ENCODE measurements at places on chromosomes 7 and 10.

GRCh38 chr7:98995111-98995510 lies 116.8 kb downstream of the TRRAP start:
- DNase-seq = no peak

DNA sequence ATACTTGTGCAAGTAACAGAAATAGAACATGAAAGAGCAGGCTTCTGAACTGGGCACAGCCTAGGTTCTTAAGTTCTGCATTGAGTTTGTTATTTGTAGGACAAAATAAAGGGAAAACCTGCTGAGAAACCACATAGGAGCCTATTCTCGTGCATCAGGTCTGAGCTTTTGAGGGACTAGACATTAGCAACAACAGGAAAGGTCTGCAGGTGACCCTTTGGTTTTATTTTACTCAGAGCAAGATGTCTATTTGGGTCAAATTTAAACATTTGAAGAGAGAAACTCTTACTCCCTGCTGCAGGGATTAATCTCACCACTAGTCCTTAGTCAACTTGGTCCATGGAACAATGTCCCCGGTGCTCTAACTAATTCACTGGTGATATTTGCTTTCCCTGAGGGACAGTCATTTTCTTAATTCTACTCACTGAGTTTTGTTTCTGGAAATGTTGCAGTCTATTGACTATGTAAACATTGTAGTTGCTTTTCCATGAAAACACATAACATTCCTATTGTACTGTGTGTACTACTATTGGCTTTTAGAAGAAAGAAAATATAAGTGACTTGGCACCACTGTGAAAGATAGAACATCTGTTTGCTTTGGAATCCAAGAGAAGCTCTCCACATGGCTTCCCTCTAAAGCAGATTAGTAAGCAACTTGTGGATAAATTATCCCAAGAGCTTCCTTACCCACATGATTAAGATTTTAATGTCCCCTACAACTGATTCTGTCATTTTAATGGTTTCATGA lies 108.2 kb downstream of the CHRM2 start:
- DNase-seq = no peak

DNA sequence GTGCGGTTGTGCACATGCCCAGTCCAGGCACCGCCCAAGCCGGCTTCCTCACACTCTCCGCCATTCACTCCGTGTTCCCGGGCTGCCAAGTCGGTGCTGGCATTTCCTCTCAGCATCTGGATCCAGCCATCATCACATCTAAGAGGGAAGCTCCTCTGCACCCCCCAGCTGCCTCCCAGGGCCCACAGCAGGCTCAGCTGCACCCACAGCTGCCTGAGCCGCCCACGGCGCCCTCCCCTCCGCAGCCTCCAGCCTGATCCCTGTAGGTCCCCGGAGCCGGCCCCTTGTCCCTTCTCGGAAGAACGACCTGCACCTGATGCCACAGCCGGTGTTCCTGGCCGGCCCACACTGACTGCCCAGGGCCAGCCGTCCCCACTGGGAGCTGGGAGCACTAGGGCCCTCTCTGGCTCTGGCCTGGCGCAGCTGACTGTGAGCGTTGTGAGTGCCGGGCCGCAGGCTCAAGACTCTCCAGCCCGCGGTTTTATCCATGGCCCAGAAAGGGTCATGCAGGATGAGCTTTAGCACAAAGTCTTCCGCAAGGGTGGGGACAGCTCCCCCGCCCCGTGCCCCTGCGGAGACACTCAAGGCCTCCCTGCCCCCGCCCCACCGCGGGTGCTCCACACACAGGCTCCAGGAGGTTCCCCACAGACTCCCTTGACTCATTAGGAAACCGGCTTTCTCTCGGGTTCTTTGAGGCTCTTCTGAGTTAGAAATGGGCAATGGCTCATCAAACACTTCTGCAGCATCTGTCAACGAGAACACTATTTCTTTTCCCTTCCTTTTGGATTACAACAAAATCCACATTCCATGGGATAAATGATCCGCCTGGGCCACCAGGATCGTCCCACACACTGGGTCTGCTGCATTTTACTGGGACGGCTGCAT lies 31.2 kb downstream of the CFAP46 start:
- no peak for DNase-seq

GRCh38 chr7:80255656-80256055 lies 121.0 kb downstream of the GNAI1 start:
- DNase-seq = no peak

GRCh38 chr10:110212119-110213006 lies 5.0 kb downstream of the MXI1 start:
- DNase-seq = no peak

DNA sequence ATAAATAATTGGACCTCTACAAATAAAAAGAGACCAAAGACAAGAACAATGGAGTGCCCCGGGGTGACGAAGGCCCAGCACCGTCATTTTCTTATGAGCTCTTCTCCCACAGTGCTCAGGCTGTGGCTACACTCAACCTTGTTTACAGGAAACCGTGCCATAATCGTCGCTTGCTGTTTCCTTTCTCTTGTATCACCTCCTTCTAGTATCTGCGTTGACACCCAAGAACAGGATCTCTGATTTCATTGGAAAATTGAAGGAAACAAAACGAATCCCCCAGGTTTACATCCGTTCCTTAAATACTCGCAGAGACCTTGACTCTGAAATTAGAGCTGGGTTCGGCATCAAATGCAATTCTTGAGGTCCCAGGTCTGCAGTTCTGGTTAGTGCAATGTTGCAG lies 1.7 kb upstream of the IGFBP3 start:
- DNase-seq = no peak

GRCh38 chr7:132328047-132328620 lies 248.1 kb downstream of the PLXNA4 start:
- no peak for DNase-seq

DNA sequence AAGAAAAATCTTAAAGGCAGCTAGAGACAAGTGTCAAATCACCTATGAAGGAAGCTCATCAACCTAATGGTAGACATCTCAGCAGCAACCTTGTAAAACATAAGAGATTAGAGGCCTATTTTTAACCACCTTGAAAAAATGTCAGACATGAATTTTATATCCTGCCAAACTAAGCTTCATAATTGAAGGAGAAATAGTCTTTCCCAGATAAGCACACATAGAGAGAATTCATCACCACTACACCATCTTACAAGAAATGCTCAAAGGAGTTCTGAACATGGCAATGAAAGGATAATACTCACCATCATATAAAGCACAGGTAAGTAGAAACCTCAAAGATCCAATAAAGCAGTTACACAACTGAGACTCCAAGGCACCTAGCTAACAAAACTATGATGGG lies 156.5 kb downstream of the ZEB1 start:
- DNase-seq = no peak

- no peak for DNase-seq
These were observed 14.4 kb downstream of the SCIN start for GRCh38 chr7:12584930-12585329.

DNA sequence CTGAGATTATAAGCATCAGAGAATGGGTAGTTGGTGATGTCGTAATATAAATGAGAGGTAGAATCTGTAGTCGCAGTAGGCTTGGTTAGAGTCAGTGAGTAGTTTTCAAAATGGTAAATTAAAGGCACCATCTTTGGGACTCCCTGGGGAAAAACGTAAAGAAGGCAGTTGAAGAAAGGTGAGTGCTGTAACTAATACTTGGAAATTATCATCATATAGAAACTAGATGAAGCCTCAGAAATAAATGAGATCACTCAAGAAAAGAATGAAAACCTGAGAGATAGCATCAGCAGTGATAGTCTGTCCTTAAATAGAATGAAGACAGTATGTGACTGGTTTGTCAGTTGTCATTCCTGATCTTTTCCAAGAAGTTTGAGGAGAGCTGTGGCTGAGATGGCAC lies 23.8 kb downstream of the PALS2 start:
- no peak for DNase-seq

DNA sequence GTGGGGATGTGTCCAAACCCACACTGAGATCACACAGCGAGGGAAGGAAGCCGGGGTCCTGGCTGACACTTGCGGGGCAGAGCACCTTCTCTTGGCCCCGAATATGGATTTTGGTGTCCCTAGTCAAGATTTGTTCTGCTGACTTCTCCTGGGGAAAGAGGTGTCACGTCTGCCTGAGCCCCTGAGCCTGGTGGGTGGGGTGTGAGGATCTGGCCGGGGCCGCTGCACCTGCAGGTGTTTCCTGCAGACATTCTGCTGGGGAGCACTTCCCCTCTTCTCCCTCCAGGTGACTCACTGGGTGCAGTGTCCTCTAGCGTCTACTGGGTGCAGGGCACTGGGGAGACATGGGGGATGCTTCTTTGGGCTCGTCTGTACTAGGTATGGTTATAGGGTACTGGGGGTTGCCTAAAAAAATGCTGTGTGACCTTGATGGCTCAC lies 99.2 kb downstream of the GRK5 start:
- DNase-seq = no peak

- no peak for DNase-seq
These were observed 14.4 kb downstream of the AIFM2 start for GRCh38 chr10:70118196-70118595.

DNA sequence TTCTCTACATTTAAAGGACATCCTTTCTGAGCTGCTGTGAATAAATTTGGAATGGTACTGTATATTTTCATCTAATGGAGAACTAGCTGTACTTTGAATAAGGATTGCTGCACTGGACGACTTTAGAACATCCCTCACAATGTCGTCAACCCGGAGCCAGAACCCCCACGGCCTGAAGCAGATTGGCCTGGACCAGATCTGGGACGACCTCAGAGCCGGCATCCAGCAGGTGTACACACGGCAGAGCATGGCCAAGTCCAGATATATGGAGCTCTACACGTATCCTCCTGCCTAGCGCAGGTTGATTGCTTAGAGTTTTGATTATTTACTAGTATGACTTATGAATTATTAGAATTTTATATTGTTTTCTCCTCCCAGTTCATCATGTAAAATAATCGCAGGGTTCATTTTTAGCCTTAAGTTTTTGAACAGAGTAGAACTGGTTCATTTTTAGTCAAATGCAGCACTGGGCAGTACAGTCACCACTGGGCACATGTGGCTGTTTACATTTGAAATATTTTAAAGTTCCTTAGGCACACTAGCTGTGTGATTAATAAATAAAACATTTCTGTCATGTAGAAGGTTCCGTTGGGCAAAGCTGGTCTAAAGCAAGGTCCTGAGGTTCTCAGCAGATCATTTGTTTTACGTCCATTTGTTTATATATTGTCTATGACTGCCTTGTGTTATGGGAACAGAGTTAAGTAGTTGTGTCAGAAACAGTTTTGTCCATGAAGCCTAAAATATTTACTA lies 31.5 kb downstream of the CUL1 start:
- DNase-seq = peak; percentile 66

DNA sequence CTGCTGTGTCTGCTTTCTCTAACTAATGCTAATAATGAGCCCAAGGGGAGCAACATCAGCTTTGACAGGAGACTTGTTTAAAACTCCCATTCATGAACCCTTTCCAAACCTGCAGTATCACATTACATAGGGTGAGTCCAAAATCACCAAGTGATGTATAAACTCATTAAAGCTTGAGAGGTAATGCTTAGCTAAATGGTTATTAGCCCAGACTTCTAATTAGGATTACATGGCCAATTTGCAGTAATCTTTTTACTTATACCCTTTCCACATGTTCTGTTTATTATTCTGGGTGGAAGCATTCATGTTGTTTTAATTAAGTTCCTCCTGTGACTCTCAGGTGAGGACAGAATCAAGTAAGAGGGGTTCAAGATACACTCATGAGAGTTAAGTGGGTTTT lies 17.5 kb downstream of the ZNF138 start:
- DNase-seq = no peak

- DNase-seq = no peak
These were observed 527.1 kb downstream of the GFRA1 start for GRCh38 chr10:115745943-115746342.

- DNase-seq = no peak
These were observed 13.4 kb downstream of the SHH start for GRCh38 chr7:155798673-155799439.

DNA sequence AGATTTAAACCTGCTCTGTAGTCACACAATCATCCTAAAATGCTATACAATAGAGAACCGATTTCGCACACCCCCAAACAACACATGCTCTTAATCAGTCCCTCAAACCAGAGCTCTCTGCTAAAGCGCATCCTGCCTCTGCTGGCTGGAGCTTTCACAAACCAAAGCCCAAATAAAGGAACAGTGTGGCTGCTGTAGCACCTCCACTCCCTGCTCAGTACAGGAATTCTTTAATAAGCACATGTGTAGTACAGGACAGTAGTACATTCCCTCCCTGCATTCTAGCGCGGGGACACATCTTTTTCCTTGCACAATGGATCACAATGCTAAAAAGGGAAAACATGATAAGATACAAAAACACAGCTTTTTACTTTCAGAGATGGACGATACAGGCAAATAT lies 684.6 kb downstream of the MAGI2 start:
- DNase-seq = peak; percentile 9

DNA sequence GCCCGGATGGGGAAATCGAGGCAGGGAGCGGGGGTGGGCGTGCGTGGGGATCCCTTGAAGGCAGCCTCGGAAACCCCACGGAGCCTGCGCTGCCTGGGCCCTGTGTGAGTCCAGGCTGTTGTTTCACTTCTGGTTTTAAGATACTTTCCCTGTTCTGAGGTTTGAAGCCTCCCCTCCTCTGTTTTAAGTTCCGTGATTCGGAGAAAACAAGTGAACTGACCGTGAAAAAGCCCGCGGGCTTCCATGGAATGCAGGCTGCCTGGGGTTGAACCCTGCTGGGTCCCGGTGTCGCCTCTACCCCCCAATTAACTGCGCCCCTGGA lies 401 bp downstream of the LRRC27 start:
- no peak for DNase-seq

DNA sequence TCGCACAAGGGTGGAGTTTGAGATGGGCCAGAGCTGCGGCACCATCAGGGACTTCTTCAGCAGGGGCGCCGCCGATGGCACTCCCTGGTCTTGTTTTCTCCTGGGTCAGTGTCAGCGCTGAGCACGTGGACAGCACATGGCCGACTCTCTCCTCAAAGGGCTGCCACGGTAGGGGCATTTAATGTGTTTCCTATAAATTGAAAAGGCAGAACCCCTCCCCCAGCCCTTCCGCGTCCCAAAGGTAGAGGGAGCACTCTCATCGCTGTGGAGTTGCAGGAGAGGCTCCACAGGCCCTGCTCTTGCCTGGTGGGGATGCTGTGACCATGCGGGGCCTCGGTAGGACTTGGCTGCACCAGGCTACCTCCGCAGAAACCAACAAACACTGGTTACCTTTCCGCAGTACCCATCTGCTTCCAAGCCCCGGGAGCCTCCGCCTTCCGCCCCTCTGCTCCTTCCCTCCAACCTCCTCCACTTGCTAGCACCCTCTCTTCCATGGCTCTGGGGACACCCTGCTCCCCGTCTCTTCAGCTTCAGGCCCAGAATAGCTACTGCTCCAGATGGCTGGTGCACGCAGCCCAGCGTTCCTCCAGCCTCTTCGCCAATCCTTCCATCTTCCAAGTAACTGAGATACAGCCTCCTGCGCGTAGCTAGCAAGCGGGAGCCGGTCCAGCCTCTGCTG lies 166.3 kb upstream of the ADCY1 start:
- DNase-seq = no peak

GRCh38 chr10:137031-137430 lies 1.8 kb downstream of the ZMYND11 start:
- DNase-seq = no peak

GRCh38 chr10:28331066-28331465 lies 28.2 kb upstream of the MPP7 start:
- no peak for DNase-seq

- no peak for DNase-seq
These were observed 104.4 kb upstream of the ZNF92 start for GRCh38 chr7:65269150-65269856.

GRCh38 chr7:139084709-139085108 lies 24.8 kb downstream of the ZC3HAV1 start:
- DNase-seq = no peak

- no peak for DNase-seq
These were observed 1.1 kb downstream of the DENND11 start for GRCh38 chr7:141700848-141701371.

All from cerebellar nuclear complex (tissue), 1 donor.